ELF-1 (cell line): ENCODE measurements at places on chromosomes 12 and 14.

DNA sequence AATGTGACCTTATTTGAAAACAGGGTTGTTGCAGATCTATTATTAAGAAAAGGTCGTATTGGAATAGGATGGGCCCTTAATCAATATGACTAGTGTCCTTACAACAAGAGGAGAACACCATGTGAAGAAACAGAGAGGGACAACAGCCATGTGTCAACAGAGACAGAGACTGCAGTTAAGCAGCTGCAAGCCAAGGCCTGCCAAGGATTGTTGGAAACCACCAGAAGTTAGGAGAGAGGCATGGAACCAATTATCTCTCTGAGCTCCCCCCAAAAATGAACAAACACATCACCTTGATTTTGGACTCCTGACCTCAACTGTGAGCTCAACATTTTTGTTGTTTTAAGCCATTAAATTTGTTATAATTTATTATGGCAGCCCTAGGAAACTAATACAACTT lies 214.6 kb upstream of the PRKD1 start:
- DNase-seq = no peak

- no peak for DNase-seq
These were observed 1316.7 kb upstream of the TMEM132C start for GRCh38 chr12:126950266-126950665.

DNA sequence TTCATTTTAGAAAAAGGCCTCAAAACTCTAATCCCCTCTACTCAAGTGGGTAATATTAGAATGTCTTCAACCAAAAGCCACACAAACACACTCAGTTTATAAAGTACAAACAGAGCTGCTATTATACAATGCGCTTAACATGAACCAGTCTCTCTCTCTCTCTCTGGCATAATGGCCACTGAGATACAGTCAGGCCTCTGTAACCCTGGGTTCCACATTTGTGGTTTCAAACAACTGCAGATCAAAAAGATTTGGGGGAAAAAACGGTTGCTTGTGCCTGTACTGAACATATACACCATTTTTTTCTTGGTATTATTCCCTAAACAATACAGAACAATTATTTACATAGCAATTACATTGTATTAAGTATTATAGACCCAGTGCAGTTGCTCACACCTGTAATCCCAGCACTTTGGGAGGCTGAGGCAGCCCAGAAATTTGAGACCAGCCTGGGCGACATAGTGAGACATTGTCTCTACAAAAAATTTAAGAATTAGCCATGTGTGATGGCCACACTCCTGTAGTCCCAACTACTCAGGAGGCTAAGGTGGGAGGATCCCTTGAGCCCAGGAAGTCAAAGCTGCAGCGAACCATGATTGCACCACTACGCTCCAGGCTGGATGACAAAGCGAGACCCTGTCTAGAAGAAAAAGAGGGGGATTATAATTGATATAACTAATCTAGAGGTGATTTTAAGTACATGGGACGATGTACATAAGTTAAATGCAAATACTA lies 5.6 kb downstream of the SLC11A2 start:
- no peak for DNase-seq

GRCh38 chr14:104724407-104724980 lies 465 bp downstream of the ADSS1 start:
- no peak for DNase-seq
